ENCODE measurements at places on chromosomes 6 and 20.

- DNase-seq = no peak
These were observed 68.3 kb downstream of the AFG1L start for GRCh38 chr6:108363113-108363512.

GRCh38 chr6:31826793-31827285 lies 699 bp upstream of the HSPA1B start:
- DNase-seq = peak; percentile 92

- DNase-seq = no peak
These were observed 176.3 kb downstream of the KCNQ5 start for GRCh38 chr6:72798196-72798595.

DNA sequence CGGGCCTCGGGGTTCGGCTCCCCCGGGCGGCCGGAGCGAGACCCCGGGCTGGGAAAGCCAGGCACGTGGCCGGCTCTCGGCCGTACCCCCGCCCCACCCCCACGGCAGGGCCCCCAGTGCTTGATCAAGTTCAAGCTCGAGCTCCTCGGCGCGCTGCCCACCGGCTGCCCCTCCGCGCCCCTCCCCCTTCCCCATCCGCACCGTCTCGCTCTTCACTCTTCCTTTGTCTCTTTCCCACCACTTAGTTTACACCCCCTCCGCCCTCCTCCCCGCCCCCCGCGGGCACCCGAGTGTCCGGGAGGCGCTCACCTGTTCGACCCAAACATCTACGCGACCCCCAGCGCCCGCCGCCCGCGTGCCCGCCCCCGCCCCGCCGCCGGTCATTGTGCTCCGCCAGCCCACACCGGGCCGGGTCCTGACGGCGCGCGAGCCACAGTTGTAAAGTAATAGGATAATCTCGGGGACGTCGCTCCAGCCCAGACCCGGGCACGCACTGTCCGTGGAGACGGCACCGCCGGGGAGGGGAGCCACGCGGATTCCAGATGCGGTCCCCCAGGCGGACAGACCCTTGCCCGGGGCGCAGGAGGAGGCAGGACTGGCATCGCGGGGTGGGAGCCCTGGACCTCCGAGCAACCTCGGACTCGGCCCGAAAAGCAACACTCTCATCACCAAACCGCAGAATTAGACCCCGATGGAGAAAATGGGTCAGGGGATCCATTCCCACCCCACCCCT lies 100.7 kb downstream of the NOL4L start:
- no peak for DNase-seq

DNA sequence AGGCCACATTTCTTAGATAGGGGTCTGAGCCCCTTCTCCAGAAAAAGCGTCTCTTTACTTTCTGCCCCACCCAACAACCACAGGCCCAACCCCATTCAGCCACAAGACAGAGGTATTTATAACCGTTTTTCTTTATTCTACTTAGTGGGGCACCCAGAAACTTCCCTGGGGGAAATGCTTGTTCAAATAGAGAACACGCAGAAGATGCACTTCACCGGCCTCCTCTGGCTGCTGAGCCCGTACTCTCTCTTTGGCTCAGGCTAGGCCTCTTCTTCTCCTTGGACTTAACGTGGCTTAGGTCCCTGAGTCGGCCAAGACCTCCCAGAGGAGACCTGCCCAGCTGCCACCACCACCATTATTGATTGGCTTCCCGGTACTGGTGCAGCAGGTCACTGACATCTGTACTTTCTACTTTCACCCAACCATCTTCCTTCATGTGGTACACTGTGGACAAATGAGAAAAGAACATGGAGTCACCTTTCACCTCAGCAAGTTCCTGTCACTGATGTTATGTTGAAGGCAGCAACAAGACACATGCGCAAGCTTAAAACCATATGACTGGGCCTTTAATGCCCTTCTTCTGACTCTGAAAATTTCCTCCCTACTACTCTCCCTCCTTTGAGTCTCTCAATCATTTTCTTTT lies 2.2 kb upstream of the TAP2 start:
- DNase-seq = no peak

Data from mesenteric fat pad (tissue), 1 donor.